ENCODE measurements at places on chromosomes 12 and 14. TPM values are rescaled to one million over a fixed set of nuclear protein-coding genes. Genes with fewer than 3 reads are reported as not detected.

DNA sequence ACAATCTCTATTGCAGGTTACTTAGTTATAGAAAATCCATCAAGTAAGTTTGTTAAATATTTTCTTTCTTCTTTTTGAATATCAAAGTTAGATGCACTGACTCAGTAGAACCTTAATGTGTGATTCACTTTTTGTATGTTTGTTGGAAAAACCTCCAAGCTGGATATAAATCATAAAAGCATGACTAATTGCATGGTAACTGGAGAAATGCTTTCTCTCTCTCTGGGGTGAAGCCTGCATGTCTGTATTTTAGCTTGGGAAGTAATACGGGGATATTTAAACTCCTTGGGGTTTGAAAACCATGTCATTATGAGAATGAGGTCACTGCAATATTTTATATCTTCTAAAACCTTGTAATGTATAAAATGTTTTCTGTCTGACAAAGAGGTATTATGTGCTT lies 58.6 kb upstream of the MYF6 start:
- DNase-seq = no peak

Gene ZNF891
- 1.0 TPM for total RNA-seq

DNA sequence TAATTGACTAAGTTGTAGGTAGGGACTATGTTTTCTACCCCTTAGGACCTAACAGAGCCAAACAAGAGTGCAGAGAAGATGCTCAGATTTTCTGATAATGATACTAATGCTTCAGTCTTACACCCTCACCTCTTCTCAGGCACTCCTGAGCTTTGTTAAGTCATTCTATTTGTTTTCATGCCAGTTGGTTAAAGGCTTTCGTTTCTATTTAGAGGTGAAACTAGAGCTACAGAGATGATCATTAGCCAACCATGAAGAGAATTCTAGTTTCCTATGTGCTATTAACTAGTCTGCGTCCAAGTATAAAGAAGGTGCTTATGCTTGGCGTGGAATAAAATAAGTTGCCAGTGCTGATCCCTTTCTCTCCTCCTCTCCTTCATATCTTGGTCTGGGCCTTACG lies 34.6 kb upstream of the PYGL start:
- no peak for DNase-seq

- DNase-seq = no peak
Observed at GRCh38 chr12:24596768-24597388, 352.0 kb downstream of the BCAT1 start.

Gene SDR9C7
- not detected for total RNA-seq

DNA sequence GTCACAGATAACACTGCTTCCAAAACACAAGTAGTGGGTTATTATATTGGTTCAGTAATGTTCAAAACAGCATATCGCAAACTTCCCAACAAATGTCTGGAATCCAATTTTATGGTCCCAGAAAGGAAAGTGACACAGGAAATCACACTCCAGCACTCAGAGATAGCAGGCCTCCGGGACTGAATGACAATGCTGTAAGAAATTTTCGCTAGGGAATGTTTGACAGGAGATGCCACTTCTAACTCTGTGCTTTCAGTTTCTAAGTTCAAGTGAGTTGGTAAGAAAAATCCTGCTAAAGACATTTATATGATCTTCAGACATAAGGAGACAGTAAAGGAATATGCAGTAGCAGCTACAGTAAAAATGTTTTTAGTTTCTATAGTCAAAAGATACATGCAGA lies 93.2 kb downstream of the SLC2A13 start:
- no peak for DNase-seq

GRCh38 chr12:21631367-21631766 lies 26.3 kb downstream of the LDHB start:
- DNase-seq = no peak

GRCh38 chr14:49880267-49881064 lies 12.4 kb upstream of the ARF6 start:
- no peak for DNase-seq

Gene RNASE9
- total RNA-seq = not detected

Gene ENO2
- total RNA-seq = 7.4 TPM

Gene KRT79
- total RNA-seq = not detected

- no peak for DNase-seq
Observed at GRCh38 chr14:69685218-69685616, 73.8 kb downstream of the SUSD6 start.

DNA sequence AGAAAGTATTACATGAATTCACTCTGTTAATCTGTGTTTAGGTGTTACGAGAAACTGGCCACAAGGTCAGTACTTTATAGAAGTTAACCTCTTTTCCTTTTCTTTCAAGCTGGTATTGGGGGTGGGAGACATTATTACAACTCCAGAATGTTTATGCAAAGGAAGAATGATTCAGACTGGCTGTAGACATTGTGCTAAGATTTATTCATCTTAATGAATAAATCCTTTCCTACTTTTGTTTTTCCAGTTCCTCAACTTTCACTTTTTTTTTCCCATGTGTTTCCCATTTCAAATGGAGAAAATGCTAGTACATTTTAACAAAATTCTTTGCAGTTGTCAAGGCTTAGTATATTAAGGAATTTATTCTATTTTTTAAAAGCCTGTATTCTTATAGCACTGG lies 1.3 kb downstream of the OTOGL start:
- no peak for DNase-seq

Gene GPR132
- total RNA-seq = 1.3 TPM

- DNase-seq = no peak
Observed at GRCh38 chr12:89309815-89310214, 42.5 kb downstream of the DUSP6 start.

GRCh38 chr14:66099931-66100330 lies 386.2 kb upstream of the CCDC196 start:
- no peak for DNase-seq

DNA sequence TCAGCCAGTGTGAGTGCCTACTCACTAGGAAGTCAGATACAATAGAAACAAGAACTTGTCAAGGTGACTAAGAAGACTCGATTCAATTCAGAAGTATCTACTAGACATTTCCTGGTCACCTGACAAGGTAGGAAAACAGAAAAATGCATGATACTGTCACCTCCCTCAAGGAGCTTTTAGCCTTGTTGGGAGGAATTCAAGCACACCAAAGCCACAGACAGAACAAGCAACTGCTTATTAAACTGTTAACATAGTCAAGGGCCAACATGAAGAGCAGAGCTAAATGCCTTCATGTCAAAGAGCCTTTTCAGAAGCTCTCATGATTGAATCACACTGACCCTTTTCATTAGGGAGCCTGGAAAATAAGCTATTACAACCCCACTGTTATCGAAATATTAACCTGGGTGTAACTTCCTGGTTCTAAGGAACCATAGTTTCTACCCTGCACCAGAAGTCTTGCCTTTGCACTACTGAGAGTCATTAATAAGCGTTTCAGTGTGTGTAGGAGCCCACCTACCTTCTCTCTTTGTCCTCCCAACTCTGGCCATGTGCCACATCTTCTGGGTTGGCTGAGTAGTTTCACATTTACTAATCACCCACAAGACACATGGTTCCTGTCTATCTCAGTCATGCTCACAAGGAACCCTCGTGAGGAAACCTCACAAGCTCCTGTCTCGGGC lies 31.0 kb upstream of the LGALS3 start:
- no peak for DNase-seq

DNA sequence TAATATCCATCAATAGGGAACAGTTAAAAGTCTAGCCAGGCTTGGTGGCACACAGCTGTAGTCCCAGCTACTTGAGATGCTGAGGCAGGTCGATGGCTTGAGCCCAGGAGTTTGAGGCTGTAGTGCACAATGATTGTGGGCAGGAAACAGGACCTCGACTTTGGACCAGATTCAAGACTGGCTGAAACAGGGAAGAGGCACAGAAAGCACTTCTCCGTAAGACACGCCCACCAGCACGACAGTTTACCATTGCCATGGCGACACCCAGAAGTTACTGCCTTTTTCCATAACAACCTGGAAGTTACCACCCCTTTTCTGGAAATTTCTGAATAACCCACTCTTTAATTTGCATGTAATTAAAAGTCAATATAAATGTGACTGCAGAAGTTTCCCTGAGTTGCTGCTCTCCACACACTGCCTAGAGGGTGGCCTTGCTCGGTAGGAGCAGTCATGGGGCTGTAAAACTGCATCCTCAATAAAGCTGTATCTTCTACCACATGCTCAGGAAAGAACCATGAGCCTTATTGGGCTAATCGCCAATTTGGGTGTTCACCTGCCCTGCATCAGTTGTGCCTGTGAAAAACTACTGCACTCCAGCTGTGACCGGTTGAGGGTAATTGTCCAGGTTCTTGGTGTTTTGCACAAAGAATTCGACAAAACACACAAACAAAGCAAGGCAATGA lies 4.6 kb upstream of the LRRC23 start:
- peak; percentile 72 for DNase-seq

DNA sequence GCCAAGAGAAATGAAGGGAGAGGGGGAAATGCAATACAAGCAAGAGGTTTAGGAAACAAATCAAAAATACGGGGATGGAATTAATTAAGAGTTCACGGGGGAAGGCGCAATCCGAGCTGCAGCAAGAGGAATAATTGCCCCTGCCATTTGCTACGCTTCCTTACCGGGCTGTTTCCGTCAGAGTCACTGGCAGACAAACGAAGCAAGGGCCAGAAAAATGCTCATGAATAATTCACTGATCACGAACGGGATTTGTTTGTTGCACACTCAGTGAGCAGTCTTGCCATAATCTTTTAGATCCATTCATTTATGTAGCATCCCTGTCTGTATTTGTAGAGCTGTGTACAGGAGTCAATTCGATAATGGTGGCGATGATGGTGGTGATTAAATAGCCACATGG lies 39.0 kb downstream of the PLXNC1 start:
- no peak for DNase-seq

DNA sequence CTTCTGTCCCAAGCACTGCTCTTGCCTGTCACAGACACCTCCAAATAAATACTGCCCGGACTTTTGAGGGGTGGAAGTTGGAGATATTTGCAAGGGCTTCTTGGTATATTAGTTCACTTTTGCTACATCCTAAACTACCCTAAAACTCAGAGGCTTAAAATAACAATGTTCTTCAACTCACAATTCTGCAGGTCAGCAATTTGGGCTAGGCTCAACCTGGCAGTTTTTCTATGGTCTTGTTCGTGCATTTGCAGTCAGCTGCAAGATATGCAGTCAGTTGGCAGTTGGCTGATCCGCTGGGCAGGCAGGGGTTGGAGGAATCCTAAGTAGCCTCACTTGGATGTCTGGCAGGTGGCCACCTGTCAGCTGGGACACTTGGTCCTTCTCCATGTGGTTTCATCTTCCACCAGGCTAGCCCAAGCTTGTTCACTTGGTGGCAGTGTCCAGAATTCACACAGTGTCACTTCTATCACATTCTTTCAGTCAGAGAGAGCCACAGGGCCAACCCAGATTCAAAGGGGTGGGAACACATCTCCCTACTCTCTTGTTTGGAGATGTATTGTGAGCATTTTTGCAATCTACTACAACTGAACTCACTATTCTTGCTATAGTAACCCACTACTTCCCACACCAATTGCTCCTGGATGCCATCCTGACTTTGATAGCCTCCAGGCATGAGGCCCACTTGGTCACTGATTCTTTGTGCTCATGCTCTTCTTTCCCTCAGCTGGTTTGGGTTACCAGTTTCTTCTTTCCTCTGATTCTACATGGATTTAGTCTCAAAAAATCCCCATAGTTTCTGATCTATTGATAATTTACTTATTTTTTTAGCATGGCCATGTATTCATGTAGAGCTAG lies 27.8 kb upstream of the CAPRIN2 start:
- peak; percentile 58 for DNase-seq

Gene STX2
- total RNA-seq = 11.4 TPM

GRCh38 chr12:110345176-110345661 lies 58.3 kb downstream of the ANAPC7 start:
- DNase-seq = no peak

DNA sequence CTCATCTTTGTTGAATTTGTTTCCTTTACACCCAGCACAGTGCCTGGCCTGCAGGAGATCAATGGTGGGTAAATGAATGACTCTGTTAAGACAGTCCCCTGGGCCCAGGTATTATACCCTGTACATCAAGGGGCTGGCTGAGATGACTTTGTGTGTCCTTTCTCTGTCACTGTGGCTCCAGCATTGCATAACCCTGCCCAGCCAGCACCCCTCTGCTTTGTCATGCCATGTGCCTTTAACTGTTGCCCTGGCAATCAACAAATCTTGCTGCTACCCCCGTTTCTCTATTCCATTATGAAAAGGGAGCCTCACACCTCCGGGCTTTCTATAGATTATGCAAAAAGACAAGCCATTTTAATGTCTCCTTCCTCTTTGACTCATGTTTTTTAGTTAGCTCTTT lies 7.6 kb upstream of the FLVCR2 start:
- no peak for DNase-seq

- DNase-seq = no peak
Observed at GRCh38 chr12:112007945-112008344, 5.0 kb downstream of the TMEM116 start.

- DNase-seq = no peak
Observed at GRCh38 chr12:10167599-10167998, 4.3 kb downstream of the OLR1 start.

Gene PLEKHD1
- 0.22 TPM for total RNA-seq

- no peak for DNase-seq
Observed at GRCh38 chr12:89230376-89231315, 121.7 kb downstream of the DUSP6 start.

DNA sequence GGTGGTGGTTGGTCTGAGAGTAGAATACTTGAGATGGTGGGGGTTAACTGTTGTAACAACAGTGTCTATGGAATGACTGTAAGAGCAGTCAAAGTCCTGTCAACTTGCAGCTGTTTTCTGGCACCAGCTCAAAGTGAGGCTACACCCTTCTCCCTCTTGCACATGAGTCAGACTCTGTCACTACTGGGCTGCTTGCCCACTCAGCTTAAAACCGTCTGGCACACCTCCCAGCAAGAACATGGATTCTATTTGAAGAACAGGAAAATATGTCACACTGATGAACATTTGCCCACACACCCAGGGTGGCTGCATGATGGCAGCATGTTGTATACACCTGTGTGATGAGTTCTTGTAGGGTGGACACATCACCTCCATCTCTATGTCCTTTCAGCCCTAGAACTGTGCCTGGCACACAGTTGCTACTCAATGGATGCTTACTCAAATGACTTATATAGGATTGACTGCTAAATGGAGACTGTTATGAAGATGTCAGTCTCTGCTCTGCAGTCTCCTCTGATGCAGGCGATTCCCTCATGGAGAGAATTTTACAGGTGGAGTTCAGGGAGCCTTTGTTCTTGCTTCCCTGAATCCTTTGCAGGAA lies 19.3 kb upstream of the SERPINA6 start:
- DNase-seq = peak; percentile 90

- no peak for DNase-seq
Observed at GRCh38 chr12:94623161-94623920, 27.0 kb downstream of the TMCC3 start.

Gene TMEM260
- total RNA-seq = 5.0 TPM

Data from Right ventricle myocardium superior (tissue), 1 donor.